Left hindlimb (tissue), 1 donor: ENCODE measurements at places on chromosomes 4 and X.

DNA sequence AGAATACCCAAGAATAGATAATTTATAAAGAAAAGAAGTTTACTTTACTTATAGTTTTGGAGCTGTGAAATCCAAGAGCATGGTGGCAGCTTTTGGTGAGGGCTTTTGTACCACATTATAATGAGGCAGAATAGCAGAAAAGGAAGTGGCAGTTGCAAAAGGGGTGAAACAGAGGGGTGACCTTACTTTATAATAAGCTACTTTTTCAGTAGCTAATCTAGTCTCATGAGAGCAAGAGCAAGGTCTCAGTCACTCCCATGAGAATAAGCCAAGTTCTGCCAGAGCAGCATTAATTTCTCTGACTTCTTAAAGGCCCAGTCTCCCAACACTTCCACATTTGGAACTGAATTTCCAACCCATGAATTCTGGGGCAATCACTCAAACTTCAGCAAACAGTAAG is 502.0 kb downstream of the GBA3 start:
- no peak for DNase-seq

- no peak for DNase-seq
Measured at GRCh38 chrX:31969714-31970113, 897.9 kb upstream of the FTHL17 start.

GRCh38 chrX:132090403-132091159 is 37.2 kb downstream of the FRMD7 start:
- DNase-seq = no peak

DNA sequence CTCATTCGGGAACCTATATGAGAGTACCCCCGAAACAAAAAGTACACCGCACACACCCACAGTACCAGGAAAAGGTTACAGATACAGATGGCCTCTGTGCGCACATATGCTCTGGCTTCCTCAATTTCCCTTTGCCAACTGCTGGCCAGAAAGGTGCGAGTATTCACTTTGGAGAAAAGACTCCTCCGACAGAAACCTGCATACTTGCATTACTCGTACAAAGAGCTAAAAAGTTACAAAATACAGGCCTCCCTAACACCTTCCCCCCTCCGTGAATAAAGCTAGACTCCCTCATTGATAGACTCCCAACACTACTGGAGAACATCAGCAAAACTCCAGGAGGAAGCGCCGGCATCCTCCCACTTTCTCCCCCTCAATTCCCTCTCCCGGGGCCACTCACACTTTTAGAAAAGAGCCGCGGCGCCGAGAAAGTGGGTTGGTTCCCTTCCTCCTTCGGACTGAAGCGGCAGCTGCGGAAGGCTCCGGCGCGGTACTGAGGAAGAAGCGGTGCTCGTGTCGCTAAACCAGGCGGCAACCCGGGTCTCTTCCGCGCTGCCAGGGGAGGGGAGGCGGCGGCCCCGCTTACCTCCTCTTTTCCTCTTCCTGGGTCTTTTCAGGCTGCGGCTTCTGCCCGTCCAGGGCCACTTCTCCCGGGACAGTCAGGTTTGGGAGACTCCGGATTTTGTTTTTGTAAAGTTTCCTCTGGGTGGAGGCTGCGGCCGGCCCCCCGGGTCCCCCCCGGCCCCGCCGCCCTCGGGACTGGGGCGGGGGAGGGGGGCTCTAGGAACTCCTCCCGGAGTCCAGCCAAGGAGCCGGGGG is 1.1 kb downstream of the FBXW7 start:
- no peak for DNase-seq

DNA sequence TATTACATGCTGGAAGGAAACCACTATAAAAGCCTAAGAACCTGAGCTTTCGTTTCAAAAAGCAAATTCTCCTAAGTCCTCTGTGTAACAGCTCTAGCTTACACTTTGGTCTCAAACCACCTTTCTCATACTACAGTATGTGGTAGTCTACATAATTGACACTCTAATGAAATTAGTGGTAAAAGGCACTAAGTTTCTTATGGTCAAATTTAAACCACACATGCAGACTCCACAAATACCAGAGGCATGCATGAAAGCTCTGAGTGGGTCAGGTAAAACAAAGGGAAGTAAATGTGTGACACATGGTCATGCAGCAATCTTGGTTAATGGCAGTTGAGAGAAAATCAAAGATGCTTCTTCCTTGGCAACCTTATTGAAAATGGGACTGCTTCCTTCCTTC is 187.8 kb downstream of the CCNG2 start:
- DNase-seq = no peak

DNA sequence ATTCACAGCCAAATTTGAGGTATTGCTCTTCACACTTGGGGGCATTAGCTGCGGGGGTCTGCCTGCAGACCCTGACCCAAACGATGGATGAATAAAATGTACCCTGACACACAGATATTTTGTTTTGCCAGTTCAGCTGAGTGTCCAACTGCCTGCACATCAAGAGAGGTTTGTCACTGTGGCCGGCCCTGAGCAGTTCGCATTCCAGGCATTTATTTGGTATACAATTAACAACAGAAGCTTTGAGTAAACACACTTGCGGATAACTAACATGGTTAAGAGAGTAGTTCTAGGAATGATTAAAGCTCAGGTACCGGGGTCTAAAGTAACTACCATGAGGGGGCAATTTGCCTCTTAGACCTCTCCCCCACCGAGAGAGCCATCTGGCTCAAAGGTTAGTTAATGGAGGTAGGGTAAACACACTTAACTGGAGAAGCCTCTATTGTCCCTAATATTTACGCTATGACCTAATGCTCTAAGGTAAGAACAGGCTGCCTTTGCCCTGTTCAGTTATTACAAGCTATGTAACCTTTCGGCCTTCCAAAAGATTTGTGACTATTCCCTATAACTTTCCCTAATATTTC is 162.0 kb downstream of the SNCA start:
- no peak for DNase-seq

DNA sequence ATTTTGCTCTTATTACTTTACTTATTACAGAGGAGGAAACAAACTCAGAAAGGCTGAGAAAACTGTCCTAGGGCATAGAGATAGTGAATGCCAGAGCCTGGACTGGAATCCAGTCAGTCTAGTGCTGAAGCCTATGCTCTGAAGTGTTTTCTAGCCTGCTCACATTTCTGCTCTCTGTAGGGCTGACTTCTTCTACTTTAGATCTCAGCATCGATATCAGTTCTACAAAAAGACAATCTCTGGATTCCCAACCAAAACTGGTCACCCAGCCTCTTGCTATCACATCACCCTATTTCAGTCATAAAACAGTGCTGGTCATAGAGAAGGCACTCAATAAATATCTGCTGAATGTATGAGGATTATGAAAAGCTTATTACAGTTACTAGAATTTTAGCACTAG is 87.2 kb downstream of the FAM13A start:
- no peak for DNase-seq

DNA sequence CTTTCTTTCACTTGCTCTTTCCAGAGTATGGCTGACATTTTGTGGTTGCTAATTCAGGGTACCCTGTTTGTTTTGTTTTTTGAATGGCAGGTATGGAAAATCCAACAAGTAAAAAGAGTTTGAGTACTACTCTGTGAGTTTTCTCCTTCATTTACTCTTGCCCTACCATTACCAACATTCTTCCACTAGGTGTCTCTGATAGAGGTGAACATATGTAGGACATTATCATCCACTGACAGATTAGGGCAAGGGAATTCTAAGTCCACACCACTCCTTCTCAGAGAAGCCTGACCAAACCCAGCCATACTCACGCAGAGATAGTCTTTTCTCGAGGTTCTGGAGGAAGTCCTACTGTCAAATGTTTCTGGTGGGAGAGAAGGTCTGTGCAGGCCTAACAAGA is 36.7 kb upstream of the HDAC8 start:
- no peak for DNase-seq

GRCh38 chr4:137705171-137705783 is 173.0 kb upstream of the PCDH18 start:
- no peak for DNase-seq

- no peak for DNase-seq
Measured at GRCh38 chrX:112614640-112615039, 65.1 kb downstream of the LHFPL1 start.

DNA sequence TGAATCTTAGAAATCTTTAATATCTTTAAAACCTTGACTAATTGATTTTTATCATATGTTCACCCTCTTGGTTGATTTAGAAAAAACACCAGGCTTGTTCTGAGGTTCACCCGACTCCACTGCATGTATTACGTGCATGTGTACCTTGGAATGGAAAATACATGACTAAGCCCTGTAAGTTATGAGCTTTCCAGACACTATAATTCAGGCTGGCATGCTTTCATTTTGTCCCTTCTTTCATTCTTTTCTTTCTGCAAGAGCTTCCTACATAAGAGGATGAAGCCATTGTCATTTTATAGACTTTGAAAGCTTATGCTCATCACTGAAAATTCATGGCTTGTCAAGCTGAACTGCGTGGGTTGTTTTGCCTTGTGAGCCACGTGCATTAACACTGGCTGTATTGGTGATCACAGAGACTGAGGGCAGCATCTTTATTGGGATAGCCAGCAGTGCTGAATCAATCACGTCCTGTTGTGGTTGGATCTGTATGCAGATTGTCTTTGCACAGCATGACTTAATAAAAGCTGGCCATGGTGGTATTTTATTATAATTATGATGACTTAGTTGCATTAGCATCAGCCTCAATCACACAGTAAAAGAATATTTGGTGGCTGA is 141.9 kb downstream of the SLIT2 start:
- DNase-seq = no peak

DNA sequence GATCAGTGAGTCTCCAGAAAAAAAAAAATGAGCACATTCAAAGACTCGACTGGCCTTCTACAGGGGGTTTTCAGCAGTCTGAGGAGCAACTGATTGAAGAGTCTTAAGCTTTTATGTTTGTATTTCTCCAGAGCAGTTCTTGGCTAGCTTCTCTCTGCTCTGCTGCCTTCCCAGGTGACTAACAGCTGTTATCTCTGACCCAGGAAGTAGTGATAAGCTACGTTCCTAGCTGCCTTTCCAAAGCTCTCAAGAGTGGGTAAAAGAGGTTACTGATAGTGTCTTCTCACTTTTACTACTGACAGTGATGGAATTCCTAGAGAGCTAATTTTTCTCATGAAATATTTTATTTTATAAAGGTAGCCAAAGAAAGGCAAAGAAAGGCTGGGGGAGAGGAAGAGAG is 66.6 kb downstream of the ENOX2 start:
- no peak for DNase-seq

DNA sequence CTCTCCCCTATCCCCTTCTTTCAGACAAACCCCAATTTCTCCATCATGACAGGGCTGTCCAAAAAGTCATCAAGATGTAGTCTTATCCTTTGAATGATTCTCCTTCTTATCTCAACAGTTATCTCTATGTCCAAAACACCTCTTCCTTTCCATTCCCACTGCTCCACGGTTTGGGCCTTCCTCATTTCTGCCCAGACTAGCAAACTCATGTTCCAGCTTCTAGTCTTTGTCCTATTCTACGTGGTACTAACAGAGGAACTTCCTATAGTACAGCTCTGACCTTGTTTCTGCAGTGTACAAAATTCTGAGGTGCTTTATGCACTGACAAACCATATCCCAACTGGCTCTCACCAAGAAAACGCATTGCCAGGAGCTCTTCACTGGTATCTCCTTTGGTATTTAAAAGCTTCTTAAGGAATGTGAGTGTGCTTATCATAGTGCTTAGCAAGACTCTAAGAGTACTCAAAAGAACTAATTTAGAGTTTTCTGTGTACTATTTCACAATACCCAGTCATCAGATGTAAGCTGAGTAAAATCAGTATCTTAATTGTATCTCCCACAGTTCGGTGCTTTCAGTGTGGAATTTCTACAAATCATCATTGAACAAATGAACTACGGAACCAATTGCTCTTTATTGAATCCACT is 65.5 kb downstream of the MAML3 start:
- DNase-seq = no peak

DNA sequence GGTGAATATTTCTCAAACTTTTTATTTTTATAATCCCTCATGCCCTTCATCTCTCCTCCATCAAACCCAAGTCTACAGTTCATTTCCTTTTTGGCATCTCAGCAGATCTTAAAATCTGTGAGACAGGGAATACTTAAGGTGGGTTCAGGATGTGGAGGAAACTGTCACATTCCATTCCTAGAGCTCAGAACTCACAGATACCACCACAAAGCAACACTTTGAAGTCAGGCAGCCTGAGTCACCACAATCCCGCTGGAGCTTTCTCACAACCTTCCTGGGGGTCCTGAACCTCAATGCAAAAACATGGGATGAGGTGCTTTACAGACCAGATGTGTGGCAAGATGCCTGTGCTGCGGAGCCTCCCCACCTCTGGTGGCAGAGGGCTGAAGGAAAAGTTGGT is 63.2 kb downstream of the HHIP start:
- no peak for DNase-seq

DNA sequence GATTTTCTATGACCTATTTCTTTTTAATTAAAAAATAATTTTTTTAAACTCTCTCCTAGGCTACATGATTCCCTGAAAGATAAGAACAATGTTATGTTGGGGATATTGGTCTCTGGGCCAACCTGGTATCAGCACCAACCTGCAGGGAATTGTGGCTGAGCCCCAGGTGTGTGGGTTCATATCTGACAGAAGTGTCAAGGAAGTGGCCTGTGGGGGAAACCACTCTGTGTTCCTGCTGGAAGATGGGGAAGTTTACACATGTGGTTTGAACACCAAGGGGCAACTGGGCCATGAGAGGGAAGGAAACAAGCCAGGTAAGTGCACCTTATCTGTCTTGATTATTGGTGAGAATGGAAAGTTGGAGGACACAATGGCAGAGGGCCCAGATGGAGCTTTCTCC is 13.5 kb downstream of the HERC3 start:
- DNase-seq = no peak

GRCh38 chr4:3390288-3390811 is 51.4 kb upstream of the HGFAC start:
- DNase-seq = no peak

- DNase-seq = peak; percentile 79
Measured at GRCh38 chrX:1248331-1249061, 20.1 kb upstream of the CSF2RA start.

- no peak for DNase-seq
Measured at GRCh38 chrX:111511477-111511876, at the start of gene SERTM2. SERTM2 (plus strand) TSS chrX:111511645; CDS start chrX:111518858, 7,213 bp downstream.
